ENCODE measurements at places on chromosomes 7 and 10.

- DNase-seq: no peak
Measured at GRCh38 chr7:32289651-32290414, 200.3 kb downstream of the LSM5 start.

- no peak for DNase-seq
Measured at GRCh38 chr10:1233031-1233430, 176.8 kb downstream of the WDR37 start.

GRCh38 chr7:38189231-38189938 is 11.3 kb downstream of the STARD3NL start:
- no peak for DNase-seq

DNA sequence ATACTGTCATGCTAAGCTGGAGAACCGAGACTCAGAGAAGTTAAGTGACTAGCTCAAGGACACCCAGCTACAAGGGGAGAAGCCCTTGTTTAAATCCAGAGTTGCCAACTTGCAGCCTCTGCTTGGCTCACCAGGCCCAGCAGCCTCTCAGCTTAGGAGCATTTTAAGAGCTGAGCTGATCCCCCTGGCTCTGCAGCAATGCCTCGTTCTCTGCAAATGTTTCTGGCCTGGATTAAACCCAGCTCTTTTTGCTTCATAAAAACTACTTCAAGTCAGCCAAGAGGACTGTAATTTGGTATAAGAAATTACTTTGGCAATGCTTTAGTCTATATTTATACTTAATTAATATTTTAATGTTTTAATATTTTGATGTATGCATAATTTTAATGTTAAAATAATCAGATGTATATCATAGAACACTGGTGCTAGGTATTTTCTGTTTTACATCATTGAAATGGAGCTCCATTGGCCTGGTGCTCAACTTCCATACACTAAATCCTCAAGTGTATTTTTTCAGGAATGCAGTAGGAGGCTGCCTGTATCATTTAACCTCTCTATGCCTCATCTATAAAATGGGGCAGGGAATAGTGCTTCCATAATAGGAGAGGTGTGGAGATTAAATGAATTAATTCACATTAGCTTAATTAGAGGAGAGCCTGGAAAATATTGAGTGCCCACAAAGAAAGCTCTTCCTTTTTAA is 184.2 kb downstream of the EMX2 start:
- DNase-seq: no peak

DNA sequence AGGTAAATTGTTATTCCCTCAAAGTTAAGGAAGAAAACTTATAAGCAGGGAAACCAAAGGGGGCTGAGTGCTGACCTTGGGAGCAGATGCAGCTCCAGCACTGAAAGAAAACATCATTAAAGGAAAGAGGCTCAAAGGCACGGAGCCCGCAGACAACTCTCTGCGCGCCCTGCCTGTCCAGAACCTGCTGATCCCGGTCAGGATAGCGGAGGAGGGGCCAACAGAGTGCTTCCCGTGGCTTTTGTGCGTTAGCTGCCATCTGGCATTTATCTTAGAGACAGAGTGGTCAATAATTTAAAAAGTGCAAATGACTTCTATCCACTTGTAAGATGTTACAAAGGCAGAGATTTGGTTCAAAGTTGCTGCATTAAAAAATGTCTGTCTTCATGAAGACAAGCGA is 162.1 kb downstream of the FANK1 start:
- no peak for DNase-seq

DNA sequence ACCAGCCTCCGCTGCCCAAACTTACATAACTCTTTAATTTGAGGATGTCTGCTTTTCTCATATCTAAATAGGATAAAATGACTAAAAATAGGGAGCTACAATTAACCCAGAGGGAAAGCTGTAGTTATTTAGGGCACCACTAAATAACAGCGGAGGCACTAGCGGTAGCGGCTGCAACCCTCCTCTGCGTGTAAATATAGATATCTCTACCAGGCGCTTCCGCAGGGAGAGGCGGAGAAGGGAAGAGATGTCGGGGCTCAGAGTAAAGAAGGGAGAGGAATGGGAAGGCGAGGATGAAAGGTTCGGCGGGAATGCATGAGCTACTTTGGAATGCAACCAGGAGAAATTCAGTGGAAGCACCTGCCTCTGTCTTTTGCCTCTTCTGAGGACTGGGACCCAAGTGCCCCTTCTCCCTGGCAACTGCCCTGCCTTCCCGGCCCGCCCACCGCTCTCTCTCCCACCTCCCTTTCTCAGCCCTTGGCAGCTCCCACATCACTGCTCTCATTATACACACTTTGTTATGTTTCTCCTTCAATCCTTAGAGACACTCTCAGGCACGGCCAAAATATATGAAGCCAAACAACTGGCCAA is 698.3 kb downstream of the PARD3 start:
- no peak for DNase-seq

- DNase-seq: peak; percentile 69
Measured at GRCh38 chr10:80487791-80488538, 33.9 kb downstream of the TSPAN14 start.

DNA sequence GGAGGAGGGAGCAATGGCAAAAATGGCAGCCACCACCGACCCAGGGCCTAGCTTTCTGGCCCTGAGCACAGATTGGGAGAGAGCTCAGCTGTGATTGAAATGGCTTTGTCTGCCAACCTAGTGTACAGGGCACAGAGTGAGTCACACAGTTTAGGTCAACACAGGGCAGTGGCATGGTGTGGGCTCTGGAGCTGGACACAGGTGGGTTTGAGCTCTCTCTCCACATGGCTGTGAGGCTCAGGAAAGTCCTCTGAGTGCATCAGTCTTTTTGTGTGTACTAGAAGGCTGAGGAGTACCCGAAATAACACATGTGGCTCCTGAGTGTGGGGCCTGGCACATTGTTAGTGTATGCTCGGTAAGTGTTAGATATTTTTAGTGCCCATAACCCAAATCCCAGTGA is 60.2 kb upstream of the LOXL4 start:
- DNase-seq: no peak

GRCh38 chr7:69827558-69827957 is 229.3 kb downstream of the AUTS2 start:
- no peak for DNase-seq

- DNase-seq: peak; percentile 53
Measured at GRCh38 chr10:109933984-109934565, 10.8 kb upstream of the XPNPEP1 start.

- no peak for DNase-seq
Measured at GRCh38 chr7:83439026-83439425, 209.9 kb downstream of the SEMA3E start.

DNA sequence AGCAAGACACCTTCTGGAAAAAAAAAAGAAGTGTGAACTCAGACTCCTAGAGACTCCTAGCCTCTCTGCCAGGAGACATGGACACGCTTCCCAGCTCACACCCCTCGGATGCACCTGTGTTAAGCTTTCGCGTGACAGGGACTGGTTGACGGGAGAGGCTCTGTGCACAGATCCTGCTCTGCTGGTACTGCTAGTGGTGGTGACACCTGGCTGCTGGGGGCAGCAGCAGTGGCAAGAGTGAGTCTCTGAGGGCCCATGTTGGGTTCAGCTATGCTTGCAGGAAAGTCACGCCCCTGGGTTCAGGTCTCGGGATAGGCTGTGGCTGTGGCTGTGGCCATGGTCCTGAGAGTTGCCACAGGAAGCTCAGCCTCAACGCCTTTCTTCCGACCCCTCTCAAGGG is 81.1 kb downstream of the XRCC2 start:
- DNase-seq: no peak

GRCh38 chr10:22210267-22210666 is 7.5 kb downstream of the EBLN1 start:
- DNase-seq: no peak

- no peak for DNase-seq
Measured at GRCh38 chr10:131461093-131461492, 149.6 kb upstream of the TCERG1L start.

Data from CD4-positive, alpha-beta T cell treated with Interleukin-21 for 1 hour (primary cell).